SJCRH30 (cell line): ENCODE measurements at places on chromosomes 13 and 19. TPM values are rescaled to one million over a fixed set of nuclear protein-coding genes. Genes with fewer than 3 reads are reported as not detected.
A peak's percentile ranks its signal among the peaks of the same experiment; 100 is the strongest.

ALG5 gene
- 41.2 and 43.1 TPM in 2 replicates for total RNA-seq

DZIP1 gene
- 39.1 and 47.6 TPM in 2 replicates for total RNA-seq

ZFR2 gene
- total RNA-seq: not detected in 2 replicates

SPTBN4 gene
- total RNA-seq: 0.13 and 0.32 TPM in 2 replicates

NPHS1 gene
- not detected in 2 replicates for total RNA-seq

HOMER3 gene
- total RNA-seq: 23.9 and 28.1 TPM in 2 replicates

RNF113B gene
- not detected in 2 replicates for total RNA-seq

DACT3 gene
- total RNA-seq: 2.6 and 2.7 TPM in 2 replicates

RCBTB1 gene
- total RNA-seq: 22.6 and 23.4 TPM in 2 replicates

SIGLEC6 gene
- total RNA-seq: not detected in 2 replicates

UFM1 gene
- 90.0 and 101 TPM in 2 replicates for total RNA-seq

FXYD3 gene
- not detected in 2 replicates for total RNA-seq

VAV1 gene
- total RNA-seq: not detected in 2 replicates

ZNF90 gene
- total RNA-seq: 7.9 and 11.4 TPM in 2 replicates

LILRB5 gene
- total RNA-seq: 0.02 TPM in 1 of 2 replicates, not detected in the other

ANGPTL8 gene
- not detected in 2 replicates for total RNA-seq

IGFL2 gene
- total RNA-seq: not detected in 2 replicates

DNA sequence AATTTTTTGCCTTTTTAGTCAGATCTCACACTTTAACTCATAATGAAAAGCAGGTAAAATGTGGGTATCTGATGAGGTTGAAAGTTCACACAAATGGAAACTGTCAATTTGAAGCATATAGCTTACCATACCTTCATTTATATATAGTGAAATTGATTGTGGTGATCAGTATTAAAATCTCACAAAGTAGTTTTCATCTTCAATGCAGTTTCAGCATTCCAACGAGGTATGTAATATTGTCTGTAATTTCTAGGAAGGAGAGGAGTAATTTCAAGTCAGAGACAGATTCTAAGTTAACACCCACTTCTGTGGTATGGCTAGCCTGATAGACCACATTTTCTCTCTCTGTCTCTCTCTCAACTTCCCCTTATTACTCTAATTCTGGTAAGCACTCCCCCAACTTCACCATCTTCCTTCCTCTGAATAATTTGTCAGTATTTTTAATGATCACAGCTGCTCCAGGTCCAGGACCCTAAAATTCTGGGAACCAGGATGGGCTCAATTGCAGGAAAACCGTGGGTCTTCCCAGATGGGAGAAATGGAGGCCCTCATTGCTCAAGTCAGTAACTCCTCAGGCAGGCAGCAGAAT lies 455.7 kb downstream of the FGF9 start:
- DNase-seq: no peak

- peak; percentile 76 for DNase-seq
Measured at GRCh38 chr19:45125975-45126493, 33.1 kb downstream of the PPP1R37 start.

GRCh38 chr13:100594731-100595130 lies 6.1 kb upstream of the GGACT start:
- DNase-seq: no peak

DNA sequence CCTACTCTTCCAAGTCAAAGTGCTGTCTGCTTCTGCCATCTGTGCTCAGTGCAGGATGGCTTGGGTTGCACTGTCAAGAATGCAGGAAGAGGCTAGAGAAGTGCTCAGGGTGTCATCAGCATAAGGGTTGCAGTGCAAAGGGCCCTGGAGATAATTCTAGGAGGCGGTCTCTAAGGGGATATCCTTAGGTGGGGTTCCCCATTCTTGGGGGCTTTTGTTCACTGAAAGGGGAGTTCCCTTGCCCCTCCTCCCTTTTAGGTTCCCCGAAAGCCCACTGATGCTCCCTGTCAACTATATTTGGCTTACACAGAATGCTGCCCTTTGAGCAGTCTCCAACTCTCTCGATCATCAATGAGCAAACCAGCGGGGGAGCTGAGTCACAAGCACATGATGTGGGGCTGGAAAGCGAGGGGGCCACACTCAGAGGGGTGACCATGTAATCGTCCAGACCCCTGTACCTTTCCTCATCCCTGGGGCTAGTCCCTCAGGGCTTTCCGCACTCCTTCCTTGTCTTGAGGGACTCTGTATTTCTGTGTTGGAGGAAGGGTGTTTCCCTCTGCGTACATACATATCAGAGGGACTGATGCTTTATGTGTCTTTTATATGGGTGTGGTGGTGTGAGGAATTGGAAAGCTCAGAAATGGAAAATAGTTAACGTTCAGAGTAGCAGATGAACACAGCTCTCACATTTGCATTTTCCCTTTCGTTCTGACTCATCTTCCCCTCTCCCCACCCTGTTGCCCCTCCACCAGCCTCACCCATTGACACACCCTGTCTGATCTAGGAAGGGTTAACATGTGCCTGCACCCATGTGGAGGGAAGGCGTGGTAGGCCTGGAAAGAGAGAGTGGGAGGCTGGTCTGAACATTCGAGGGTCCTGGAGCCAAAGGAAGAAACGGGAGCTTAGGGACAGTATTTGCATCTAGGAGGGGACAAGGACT lies 6.7 kb downstream of the ZBTB32 start:
- no peak for DNase-seq

GRCh38 chr19:15316498-15316897 lies 15.8 kb downstream of the BRD4 start:
- DNase-seq: no peak

DNA sequence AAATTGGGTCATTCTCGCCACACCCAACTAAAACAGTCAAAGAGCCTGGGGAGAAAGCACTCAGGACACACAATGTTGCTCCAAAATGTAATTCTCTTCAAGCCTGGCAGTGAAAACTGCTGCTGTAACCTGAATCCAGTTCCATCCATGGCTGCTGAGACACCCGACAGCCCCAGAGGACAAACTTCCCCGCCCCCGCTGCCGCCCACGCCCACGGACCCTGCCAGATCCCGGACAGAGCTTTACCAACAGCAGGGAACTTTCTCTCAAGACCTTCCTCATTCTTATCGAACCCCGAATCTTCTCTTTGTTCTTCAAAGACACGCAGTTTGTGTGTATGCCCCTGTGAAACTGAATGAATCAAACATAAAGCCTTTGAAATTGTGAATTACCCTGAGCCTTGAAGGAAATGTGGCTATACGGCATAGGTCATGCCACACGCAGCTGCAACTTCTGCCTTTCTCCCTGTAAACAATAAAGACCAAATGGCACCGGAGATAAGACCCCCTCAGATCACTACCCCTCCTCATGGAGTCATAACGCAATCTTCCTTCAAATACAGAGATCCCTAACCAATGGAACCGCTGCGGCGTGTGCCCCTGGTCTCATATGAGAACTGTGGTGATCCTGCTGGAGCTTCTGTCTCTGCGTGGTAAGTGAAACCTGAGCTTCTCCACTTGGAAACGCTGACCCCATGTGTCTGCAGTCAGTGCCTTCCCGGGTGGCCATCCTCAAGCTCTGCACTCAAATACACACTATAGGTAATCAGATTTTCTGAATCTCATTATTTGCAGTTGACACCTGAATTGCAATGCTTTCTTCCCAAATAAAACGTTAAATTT lies 4.8 kb upstream of the LAMP1 start:
- peak; percentile 51 for DNase-seq

- DNase-seq: no peak
Measured at GRCh38 chr13:43749503-43749902, 37.3 kb downstream of the ENOX1 start.

DNA sequence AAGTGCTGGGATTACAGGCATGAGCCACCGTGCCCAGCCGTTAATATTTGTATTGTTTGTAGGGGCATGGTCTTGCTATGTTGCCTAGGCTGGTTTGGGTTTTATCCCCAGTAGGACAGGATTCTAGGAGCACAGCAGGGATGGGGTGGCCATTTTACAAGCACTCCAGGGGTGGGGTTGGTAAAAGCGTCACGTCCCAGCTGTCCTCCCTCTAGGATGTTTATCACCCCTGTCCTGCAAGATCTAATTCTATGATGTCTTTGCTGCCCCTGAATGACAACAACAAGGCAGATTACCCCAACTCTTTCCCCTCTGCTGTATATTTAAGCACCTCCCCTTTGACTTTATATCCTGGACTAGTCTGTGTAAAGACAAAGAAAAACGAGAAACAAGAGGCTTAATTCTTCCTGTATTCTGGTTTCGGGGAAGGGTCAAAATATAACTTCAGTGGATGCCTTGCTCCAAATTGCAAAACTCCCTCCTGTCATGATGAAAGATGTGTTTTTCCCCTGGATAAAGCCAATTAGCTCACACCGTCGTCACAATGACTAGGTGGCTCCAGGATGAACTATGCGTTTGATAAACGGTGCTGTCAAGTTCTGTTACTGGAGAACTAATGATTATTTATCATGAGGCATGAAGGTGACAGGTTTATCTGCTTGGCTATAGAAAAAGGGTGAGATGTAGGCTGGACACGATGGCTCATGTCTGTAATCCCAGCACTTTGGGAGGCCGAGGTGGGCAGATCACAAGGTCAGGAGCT lies 27.8 kb upstream of the OR1M1 start:
- DNase-seq: no peak

GRCh38 chr19:33383720-33384292 lies 10.3 kb downstream of the CEBPG start:
- no peak for DNase-seq

DNA sequence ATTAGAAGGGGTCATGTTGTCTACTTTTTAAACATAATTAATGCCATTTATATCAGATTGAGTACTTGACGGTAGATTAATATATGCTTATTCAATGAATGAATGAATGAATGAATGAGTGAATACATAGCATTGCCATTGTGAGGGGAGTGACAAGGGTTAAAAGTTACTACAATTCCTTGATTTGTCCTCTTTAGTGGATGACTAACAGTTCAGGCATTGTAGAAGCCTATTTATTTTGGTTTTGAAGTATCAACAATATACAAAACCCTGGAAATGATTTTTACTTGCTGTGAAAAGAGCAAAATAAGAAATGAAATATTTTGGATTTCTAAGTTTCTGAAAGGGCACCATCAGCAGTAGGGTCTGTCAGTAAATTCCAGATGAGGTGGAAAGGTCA lies 122.7 kb downstream of the CYSLTR2 start:
- no peak for DNase-seq

GRCh38 chr13:101018720-101019119 lies 344.1 kb upstream of the TMTC4 start:
- no peak for DNase-seq

DNA sequence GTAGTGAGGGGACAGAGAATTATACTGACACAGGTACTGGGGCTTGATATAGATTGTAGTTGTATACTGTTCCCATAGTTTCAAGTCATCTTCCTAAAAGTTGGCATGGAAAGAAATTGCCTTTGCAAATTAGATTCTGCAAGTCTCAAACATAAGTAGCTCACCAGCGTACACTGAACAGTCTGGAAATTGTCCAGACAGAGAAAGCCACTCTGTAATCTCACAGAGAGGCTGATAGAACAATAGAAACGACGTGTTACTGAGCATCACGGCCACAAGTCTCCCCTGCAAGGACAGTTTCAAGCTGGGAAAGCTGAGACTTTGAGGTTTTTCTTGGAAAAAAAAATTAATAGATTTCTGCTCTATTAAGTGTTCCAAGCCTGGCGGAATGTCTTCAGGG lies 228.6 kb downstream of the DNAJC15 start:
- no peak for DNase-seq

- no peak for DNase-seq
Measured at GRCh38 chr19:54302257-54302656, 10.7 kb downstream of the LILRA5 start.

DNA sequence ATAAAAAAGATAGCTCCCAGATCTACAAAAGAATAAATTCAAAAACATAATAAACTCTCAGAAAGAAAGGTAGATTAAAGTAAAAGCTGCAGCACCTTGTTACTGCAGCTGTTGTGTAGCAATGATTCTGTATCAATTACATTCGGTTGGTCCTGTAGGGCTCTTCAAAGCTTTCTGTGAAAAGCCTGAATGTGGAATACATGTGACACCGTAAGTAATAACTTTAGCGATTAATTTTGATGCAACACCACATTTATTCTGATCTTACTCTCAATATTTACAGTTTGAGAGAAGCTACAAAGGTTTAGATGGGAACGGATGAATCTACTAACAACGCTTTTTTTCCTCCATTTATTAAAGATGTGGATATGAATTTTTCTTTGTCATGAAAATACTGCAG lies 279.2 kb downstream of the DACH1 start:
- DNase-seq: peak; percentile 4

DNA sequence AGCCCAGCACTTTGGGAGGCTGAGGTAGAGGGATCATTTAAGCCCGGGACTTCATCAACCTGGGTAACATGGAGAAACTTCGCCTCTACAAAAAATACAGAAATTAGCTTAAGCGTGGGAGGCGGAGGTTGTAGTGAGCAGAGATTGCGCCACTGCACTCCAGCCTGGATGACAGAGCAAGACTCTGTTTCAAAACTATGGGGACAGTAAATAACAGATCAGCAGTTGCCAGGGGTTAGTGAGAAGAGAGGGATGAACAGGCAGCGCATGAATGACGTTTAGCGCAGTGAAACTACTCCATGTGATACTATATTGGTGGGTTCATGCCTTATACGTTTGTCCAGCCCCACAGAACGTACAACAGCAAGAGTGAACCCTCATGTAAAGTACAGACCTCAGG lies 7.1 kb upstream of the ICAM3 start:
- no peak for DNase-seq

DNA sequence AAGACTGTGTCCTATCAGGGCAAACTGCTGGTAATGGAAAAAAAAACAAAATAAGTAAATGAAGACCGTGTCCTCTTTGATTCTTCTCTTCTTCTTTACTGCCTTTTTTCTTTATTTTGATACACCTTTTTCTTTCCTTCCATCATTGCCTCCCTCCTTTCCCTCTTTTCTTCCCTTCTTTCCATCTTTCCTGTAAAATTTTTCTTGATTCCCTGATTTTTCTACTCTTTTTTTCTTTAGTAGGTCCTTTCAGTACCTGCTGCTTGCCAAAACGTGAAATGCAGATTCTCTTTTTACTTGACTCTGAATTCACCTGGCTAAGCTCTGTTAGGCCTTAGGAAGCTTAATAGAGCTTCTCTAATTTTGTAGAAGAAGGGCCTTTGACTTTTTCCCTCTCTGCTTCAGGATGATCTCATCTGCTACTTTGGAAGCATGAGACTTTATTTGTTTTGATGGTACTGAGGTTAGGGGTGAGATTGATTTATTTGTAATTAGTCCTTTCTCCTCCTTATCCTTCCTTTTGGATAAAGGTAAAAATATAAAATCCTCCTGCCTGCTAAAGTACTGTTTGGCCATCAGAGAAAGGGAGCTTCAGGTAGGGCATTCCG lies 19.2 kb downstream of the LSM14A start:
- DNase-seq: no peak

- no peak for DNase-seq
Measured at GRCh38 chr19:17526922-17527321, 15.5 kb downstream of the PGLS start.

GRCh38 chr19:48552406-48553322 lies 692 bp downstream of the SULT2B1 start:
- no peak for DNase-seq

- DNase-seq: peak; percentile 30
Measured at GRCh38 chr19:17575871-17576757, 20.7 kb downstream of the COLGALT1 start.

DNA sequence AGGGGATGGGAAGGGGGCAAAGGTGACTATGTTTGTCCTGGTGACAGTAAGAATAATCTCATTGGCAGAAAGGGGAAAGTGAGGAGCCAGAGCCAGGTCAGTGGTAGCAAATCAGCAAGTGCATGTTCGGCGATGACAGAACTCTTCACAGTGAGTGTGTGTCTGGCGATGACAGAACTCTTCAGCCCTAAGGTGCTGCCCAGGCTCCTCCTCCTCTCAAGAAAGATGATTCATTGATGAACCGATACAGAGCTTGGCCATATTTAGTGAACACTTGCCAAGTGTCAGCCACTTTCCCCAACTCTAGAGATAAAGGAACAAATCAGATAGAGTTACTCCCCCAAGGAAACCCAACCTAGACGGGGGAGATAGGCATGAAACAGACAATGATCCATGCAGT lies 199.3 kb upstream of the UBL3 start:
- no peak for DNase-seq
